Thoracic aorta (tissue), 2 donors: ENCODE measurements at places on chromosomes 5 and 9.

- H3K27me3 ChIP-seq: no peaks in the 10 kb centered on the region
- H3K27ac ChIP-seq: no peak overlapping the region
- H3K4me1 ChIP-seq: peaks cover 26% of the 10 kb centered on the region
- no peak overlapping the region for H3K4me3 ChIP-seq
- DNase-seq: no peak
Observed at GRCh38 chr5:107464416-107464815, 206.3 kb downstream of the EFNA5 start.

GRCh38 chr5:82694711-82695285 lies 382.4 kb downstream of the TMEM167A start:
- H3K4me1 ChIP-seq: no peaks in the 10 kb centered on the region
- no peak overlapping the region for H3K27ac ChIP-seq
- H3K27me3 ChIP-seq: no peaks in the 10 kb centered on the region
- H3K4me3 ChIP-seq: no peak overlapping the region

DNA sequence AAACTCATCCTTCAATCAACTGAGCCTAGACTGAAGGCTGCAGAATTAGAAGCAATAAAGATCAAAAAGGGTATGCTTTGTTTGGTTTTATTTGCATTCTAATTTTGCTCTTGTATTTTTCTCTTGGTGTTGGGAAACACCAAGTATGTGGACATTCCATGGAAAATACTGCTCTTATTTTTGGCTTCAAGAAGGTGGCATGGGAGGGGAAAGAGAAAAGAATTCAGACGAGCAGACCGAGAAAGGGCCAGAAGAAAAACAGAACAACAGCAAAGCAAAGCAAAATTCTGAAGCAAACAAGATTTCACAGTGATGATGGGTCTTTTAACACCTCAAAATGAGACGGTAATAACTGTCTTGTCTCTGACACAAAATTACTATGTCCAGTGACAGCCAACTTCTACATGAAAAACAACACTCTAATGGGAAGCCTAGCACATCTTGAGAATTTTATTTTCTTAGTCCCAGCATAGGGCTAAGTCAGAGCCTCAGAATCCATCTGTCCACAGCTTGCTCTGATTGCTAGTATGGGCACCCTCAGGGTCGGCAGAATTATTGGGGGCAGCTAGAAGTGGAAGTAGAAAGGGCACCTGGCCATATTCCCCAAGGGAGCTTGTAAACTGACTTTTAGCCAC lies 26.8 kb downstream of the FREM1 start:
- H3K27ac ChIP-seq: peak overlapping the region; percentile 81
- no peaks in the 10 kb centered on the region for H3K27me3 ChIP-seq
- no peaks in the 10 kb centered on the region for H3K36me3 ChIP-seq
- peaks cover 10% of the 10 kb centered on the region for H3K4me1 ChIP-seq

- H3K4me1 ChIP-seq: no peaks in the 10 kb centered on the region
- no peaks in the 10 kb centered on the region for H3K36me3 ChIP-seq
- H3K4me3 ChIP-seq: no peak overlapping the region
- DNase-seq: no peak
- H3K27ac ChIP-seq: no peak overlapping the region
Observed at GRCh38 chr5:127296321-127296720, 5.7 kb downstream of the MEGF10 start.

GRCh38 chr5:2725980-2726765 lies 25.3 kb downstream of the IRX2 start:
- DNase-seq: no peak
- no peak overlapping the region for H3K27ac ChIP-seq
- H3K4me3 ChIP-seq: no peak overlapping the region

GRCh38 chr9:6644346-6645104 lies 1.0 kb downstream of the GLDC start:
- peak overlapping the region; percentile 83 for H3K4me3 ChIP-seq
- peaks cover 7% of the 10 kb centered on the region for H3K27me3 ChIP-seq
- H3K27ac ChIP-seq: no peak overlapping the region
- no peaks in the 10 kb centered on the region for H3K36me3 ChIP-seq
- DNase-seq: no peak

GRCh38 chr9:83413367-83413766 lies 124.8 kb downstream of the FRMD3 start:
- H3K27ac ChIP-seq: no peak overlapping the region
- H3K36me3 ChIP-seq: no peaks in the 10 kb centered on the region
- DNase-seq: no peak
- no peaks in the 10 kb centered on the region for H3K27me3 ChIP-seq

DNA sequence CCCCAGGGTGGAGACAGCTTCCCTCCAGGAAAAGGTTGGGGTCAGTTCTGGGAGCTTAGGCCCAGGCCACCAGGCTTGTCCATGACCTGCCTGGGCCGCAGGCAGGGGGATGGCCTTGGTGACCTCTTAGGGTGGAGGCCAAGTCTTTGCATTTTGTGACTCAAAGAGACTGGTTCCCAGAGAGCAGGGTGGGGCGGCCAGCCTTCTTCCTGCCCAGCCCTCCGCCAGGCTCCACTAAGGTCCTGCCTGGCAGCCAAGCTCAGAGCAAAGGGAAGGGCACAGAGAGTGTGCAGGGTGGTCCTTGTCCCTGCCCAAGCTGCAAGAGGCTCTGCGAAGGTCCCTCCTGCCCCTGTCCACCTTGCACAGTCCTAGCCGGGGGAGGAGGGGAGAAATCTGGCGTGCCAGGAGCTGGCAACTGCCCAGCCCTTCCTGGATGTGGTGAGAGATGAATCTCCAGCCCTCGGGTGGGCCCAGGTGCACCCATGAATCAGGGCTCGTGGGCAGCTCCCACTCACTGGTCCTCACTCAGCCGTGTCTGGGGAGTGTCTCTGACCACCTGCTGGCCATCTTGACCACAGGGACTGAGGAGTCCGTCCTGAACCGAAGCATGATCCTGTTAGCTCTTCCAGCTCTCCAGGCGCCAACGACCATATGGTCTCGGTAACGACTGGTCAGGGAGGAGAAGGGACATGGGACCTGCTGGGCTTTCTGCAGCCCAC lies 2.3 kb upstream of the PTGDS start:
- H3K4me1 ChIP-seq: no peaks in the 10 kb centered on the region
- no peak overlapping the region for H3K4me3 ChIP-seq
- no peak overlapping the region for H3K27ac ChIP-seq
- no peaks in the 10 kb centered on the region for H3K27me3 ChIP-seq
- no peaks in the 10 kb centered on the region for H3K36me3 ChIP-seq
